ENCODE measurements at places on chromosomes 2 and 18. TPM values are rescaled to one million over a fixed set of nuclear protein-coding genes. Genes with fewer than 3 reads are reported as not detected.

Gene POTEC
- polyA plus RNA-seq: not detected

Gene LINC00305
- not detected for polyA plus RNA-seq

Gene TEX44
- not detected for polyA plus RNA-seq

Gene MARCHF4
- not detected for polyA plus RNA-seq

Gene TRIM43
- not detected for polyA plus RNA-seq

Gene FBXO36
- polyA plus RNA-seq: 0.63 TPM

Gene DYNAP
- polyA plus RNA-seq: not detected

Gene EN1
- polyA plus RNA-seq: not detected

Gene PAX3
- not detected for polyA plus RNA-seq

Gene YWHAQ
- polyA plus RNA-seq: 200 TPM

Gene RNU2-63P
- not detected for polyA plus RNA-seq

Gene LRP1B
- polyA plus RNA-seq: not detected

Gene USP40
- 4.1 TPM for polyA plus RNA-seq

Gene RIT2
- polyA plus RNA-seq: not detected

Gene C2orf92
- 1.4 TPM for polyA plus RNA-seq

Gene VWC2L
- not detected for polyA plus RNA-seq

Gene CHST9
- polyA plus RNA-seq: not detected

Gene AQP12A
- not detected for polyA plus RNA-seq

Gene CCDC141
- polyA plus RNA-seq: 15.4 TPM

Gene XDH
- not detected for polyA plus RNA-seq

Gene SCYGR4
- polyA plus RNA-seq: not detected

Gene DTNA
- not detected for polyA plus RNA-seq

Gene POTEI
- not detected for polyA plus RNA-seq

Gene KCNK3
- polyA plus RNA-seq: not detected

Gene MYO1B
- 2.0 TPM for polyA plus RNA-seq

Gene PPP1R1C
- polyA plus RNA-seq: not detected

Gene SERPINB3
- not detected for polyA plus RNA-seq

Gene LYPD1
- not detected for polyA plus RNA-seq

All from IgD-negative memory B cell (primary cell).